ENCODE measurements at places on chromosomes 12 and 14.

- no peak for DNase-seq
Measured at GRCh38 chr12:66901138-66901932, 222.5 kb upstream of the GRIP1 start.

- DNase-seq: no peak
Measured at GRCh38 chr14:54549862-54550261, 17.1 kb upstream of the SAMD4A start.

DNA sequence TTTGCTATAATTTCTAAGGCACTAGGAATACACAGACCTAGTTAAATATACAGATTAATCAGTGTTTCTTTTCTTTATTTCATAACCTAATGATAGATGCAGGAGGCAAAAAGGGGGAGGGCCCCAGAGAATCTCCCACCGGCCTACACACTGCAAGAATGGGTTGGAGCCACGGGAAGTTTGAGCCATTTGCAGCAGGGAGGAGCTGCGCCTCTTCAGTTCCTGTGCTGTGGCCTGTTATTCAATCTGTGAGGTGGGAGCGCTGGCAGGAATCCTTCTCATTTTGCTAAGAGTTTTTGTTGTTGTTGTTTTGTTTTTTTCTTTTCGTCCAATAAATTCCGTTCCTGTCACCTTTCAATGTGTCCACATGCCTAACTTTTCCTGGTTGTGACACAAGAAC, 251.3 kb upstream of the RPL10L start:
- no peak for DNase-seq

DNA sequence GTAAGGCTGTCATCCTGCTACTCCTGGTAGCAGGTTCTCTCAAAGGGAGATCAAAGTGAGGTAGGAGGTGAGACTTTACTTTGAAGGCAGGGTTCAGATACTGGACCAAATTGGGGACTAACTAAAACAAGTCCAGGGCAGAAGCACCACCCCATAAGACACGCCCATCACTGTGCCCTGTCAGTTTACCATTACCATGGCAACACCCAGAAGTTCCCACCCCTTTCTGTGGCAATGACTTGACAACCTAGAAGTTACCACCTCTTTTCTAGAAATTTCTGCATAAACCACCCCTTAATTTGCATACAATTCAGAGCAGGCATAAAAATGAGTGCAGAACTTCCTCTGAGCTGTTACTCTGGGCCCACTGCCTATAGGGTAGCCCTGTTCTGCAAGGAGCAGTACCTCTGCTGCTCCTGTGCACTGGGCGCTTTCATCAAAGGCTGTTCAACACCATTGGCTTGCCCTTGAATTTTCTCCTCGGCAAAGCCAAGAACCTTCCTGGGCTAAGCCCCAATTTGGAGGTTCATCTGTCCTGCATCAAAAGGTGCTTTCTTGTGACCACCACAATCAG, 64.8 kb upstream of the MAX start:
- DNase-seq: no peak

GRCh38 chr14:57834001-57834598, 31.8 kb downstream of the SLC35F4 start:
- DNase-seq: no peak

- DNase-seq: no peak
Measured at GRCh38 chr14:37490607-37491006, 104.4 kb downstream of the FOXA1 start.

DNA sequence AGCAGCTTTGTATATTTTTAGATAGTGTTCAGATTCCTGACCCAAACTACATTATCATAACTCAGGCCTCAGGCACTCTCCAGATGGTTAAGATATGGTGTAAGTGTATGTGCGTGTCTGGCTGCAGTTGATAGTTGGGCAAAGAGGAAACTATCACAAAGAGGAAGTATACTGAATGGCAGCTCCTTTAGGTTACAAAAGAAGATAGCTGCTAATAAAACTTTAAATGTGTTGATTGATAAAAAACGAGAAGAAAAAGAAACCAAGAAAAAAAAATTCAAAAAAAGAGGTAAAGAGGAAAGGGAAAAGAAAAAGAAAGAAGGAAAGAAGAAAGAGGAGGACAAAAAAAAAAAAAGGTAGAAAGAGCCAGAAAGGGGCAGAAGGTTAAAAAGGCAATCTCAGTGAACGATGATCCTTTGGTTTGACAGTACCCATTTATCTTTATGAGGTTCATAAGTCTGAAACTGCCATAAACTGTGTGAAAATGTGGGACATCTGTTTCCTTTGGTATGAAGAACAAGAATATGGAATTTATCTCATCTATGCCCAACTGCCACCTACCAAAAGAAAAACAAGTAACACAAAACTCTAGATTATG, 42.2 kb downstream of the TAOK3 start:
- DNase-seq: no peak

- no peak for DNase-seq
Measured at GRCh38 chr14:62189698-62190097, 427.5 kb downstream of the SNAPC1 start.

- no peak for DNase-seq
Measured at GRCh38 chr12:89540586-89540985, 14.7 kb upstream of the POC1B start.

DNA sequence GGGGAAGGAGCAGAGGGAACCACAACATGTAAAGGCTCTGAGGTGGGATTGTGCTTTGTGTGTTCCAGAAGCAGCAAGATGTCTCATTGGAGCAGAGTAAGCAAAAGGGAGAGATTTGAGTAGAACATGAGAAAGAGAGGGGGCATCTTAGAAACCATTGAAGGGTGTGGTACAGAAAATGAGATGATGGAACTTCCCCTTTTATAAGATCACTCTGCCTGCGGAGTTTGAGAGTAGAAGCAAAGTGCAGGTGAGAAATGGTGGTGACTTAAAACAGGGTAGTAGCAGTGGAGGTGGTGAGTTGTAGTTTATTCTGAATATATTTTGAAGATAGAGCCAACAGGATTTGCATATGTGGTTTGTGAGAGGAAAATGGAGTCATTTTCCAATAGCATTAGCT, 56.0 kb downstream of the FBXO34 start:
- no peak for DNase-seq

DNA sequence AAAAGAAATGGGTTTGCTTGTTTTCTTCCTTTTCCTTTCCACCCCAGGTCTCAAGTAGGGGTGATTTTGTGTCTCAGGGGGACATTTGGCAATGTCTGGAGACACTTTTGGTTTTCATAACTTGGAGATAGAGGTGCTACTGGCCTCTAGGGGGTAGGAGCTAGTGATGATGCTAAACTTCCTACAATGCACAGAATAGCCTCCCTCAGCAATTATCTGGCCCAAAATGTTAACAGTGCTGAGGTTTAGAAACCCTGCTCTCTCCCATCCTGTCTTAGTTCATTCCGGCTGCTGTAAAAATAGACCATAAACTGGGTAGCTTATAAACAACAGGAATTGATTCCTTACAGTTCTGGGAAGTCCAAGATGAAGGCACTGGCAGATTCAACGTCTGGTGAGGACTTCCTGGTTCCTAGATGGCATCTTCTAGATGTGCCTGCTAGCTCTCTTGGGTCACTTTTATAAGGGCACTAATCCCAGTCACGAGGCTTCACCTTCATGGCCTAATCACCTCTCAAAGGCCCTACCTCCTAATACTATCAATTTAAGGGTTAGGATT, 7.4 kb upstream of the GAS2L3 start:
- no peak for DNase-seq

- DNase-seq: no peak
Measured at GRCh38 chr12:49323524-49324097, 556 bp downstream of the TROAP start.

GRCh38 chr12:9036227-9036626, 46.9 kb downstream of the KLRG1 start:
- DNase-seq: no peak

DNA sequence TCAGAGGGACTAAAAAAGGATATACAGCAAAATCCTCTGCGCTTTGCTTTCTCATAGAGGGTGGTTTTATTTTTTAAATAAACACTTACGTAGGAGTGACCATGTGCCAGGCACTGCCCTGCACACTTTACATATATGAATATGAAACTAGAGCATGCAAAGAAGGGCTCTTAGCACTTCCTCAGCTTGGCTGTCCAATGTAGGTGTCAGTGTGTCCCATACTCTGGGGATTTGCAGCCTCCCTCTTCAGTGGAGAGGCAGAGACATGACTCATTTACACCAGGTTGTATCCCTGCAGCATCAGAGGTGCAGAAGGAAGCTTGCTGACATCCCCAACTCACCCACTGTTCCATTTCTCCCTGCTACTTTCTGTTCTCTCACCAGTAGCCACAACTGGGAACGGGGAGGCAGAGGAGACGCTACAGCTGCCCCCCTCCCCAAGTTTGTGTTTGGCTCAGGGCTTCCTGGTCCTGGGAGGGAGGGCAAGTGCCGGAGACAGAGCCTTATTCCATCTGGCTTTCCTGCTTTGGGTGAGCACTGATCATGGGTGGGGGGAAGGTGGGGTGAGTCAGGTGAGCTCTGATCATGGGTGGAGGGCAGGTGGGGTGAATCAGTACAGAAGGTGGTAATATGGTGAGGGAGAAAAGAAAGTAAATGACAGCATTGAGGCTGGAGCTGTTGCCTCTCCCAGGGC, 4.9 kb upstream of the KRT5 start:
- no peak for DNase-seq

DNA sequence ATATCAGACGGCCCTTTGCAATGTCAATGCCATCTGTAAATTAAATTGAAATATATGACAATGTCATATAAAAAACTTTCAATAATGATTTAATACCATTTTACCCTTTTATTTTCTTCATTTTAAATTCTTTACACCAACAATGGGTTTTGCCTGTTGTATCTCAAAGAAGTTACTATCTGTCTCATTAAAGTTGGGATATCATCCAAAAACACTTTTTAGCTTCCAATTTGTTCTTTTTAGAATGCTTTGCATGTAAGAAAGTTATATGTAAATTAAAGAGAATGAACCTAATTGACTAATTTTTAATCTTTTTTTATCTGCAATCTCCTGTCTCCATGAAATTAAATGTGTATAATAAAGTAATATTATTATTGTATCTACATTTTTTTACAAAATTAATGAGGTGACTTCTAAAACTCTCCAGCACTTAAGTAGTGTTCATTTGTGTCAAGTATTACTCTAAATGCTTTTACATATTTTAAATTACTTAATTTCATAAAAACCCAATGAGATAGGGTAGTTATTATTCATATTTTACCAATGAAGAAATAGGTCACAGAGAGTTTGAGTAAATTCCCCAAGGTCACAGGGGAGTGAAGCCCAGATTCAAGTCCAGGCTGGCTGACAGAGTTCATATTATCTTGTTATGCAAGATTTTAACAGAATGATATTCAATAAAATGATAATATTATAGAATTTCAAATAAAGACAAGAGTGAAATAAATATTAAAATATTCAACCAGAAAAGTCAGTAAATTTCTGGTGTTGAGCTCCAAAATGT, 673.0 kb upstream of the FLRT2 start:
- no peak for DNase-seq

GRCh38 chr12:127621366-127621765, 645.6 kb upstream of the TMEM132C start:
- DNase-seq: no peak
